ENCODE measurements at places on chromosomes 11 and 22.

DNA sequence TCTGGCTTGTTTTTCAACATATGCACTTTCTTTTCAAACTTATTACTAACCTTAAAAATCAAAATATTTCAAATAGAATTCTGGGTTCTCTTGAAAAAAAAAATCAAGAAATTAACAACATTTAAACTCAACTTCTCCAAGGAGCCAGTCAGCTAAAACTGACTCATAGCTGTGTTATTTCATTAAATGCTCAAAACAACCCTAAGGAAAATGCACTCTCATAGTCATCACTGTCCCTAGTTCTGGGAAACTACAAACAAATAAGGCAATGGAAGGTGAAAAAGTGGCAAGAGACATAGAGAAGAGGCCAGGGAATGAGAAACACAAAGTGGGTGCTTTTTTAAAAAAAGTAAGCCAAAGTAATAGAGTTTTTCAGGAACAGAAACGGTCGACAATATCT lies 4.1 kb upstream of the ARHGAP20 start:
- no peak for DNase-seq

DNA sequence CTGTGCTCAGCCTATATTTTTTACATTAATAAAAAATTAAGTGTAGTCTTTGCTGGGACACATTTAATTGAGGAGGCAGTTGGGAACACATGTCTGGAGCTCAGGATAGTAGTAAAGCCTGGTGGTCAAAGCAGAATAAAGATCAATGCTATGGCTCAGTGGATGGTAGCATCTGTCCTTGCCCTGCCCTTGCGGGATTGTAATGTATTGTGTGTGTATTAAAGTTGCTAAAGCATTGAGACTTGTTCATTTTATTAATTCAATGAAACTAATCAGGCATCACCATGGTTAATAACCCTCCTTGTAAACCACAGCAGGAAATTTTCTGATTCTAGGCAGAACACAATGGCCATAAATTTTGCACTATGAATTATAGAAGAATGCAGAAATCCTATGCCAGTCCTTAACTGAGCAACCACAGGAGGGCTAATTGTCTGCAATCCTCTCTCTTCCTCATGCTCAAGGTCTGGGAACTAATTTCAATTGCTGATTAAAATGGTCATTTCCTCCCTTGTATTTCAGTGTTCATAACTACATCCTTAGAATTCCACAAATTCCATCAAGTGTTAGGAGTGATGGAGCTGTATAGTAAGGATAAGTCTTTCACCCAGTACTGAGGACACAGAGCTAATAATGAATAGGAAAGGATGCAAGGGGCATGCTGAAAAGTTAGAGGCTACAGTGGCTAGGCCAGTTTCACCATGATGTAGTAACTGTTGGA lies 403.2 kb upstream of the DDI1 start:
- DNase-seq = no peak

- no peak for DNase-seq
These were observed 73.9 kb downstream of the TRPC6 start for GRCh38 chr11:101509922-101510321.

DNA sequence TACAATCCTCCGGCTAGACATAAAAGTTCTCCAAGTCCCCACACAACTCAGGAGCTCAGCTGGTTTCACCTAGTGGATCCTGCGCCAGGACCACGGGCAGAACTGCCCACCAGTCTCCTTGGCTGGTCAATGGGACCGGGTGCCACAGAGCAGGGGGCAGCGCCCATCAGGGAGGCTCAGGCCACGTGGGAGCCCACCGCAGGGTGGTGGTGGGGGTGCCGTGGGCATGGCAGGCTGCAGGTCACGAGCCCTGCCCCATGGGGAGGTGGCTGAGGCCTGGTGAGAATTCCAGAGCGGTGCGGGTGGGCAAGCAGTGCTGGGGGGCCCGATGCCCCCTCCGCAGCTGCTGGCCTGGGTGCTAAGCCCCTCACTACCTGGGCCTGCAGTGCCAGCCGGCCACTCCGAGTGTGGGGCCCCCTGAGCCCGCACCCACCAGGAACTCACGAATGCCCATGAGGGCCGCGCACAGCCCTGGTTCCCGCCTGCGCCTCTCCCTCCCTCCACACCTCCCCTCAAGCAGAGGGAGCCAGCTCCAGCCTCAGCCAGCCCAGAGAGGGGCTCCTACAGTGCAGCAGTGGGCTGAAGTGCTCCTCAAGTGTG lies 1091.9 kb upstream of the TENM4 start:
- no peak for DNase-seq

DNA sequence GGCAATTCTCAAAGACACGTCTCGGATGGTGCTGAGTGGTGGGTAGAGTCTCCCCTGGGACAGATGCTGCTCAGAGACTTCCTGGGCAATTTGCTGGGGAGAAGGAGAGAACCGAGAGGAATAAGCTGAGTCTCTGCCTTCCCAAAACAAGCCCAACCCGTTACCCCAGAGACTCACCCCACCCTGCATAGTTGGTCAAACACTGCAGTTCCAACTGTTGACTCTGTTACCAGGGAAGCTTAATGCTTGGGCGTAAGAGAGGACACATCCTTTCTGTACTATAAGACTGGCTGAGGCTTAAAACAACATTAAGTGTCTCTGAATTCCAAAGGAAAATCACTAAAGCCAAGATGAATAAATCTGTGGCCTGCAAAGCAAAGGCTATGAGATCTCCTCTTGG lies 68.1 kb downstream of the CCDC81 start:
- no peak for DNase-seq

- DNase-seq = no peak
These were observed 17.9 kb upstream of the ADA2 start for GRCh38 chr22:17237038-17237668.

DNA sequence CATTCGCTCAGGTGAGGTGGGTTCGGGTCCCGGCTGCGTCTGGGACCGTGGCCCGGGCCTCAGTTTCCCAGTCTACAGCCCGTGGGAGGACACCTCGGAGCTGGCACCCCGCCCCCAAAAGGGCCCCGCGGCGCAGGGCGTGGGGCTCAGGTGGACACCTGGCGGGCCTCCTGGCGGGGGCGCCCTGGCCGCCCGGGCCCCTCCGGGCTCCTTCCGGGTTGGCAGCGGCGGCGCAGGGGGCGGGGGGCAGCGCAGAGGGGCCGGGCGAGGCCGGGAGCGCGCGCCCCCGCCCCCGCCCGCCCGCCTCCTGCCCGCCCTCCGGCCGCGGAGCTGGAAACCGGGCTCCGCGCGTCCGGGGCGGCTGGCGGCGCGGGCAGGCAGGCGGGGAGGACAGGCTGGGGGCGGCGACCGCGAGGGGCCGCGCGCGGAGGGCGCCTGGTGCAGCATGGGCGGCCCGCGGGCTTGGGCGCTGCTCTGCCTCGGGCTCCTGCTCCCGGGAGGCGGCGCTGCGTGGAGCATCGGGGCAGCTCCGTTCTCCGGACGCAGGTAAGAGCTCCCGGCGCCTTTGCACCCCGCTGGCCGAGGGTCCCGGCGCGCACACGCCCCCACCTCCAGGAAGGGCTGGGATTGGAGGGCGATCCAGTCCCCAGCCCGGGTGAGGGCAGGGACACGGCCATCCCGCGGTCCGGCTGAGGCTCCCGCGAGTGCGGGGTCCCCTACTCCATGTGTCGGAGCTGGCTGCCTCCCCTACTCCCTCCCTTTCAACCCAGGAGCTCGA lies at the start of gene EMID1:
TSS of gene EMID1 (plus strand) at position 303 of the 778 bp plus-strand sequence. CDS start at position 446, 143 bp downstream.
- DNase-seq = peak; percentile 75

- DNase-seq = no peak
These were observed 514 bp downstream of the KRTAP5-9 start for GRCh38 chr11:71548716-71549151.

DNA sequence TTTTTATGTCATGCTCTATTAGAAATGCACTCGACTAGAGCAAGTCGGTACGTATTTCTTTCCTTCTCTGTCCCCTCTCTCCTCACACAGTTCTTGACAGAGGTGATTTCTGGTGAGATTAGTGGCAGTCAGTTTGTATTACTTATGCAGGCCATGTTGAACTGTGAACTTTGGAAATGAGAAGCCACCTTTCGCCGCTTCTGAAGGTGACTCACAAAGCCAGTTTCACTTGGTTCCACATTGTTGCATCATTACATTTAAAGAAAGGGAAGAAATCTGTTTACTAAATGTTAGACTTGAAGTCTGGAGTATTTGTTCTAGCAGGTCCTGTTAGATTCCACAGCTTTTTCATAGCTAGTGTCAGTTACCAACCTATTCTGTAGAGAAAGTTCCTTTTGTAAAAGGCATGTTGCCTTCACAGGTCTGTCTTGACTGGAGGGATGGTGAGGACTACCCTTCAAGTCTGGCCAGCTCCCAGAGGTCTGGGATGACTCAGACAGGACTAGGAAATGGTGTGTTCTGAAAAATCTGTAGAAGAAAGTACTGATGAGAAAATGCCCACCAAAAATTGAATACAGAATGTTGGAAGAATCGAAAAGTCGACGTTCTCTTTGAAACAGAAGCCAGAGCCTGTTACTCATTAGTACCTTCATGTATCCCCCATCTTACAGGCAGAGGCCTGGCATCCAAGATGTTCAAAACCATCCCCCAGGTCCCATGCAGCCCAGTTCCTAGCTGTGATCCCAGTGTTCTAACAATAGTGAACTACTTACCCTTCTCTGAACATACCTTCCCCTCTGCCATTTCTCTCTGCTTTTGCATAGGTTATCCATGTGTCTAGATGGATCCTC lies 181.4 kb downstream of the DBX1 start:
- no peak for DNase-seq

- DNase-seq = no peak
These were observed at the start of gene HTR3B for GRCh38 chr11:113904379-113905101. Gene HTR3B, plus strand, starts transcription at chr11:113904796. Its CDS starts 138 bp downstream, at chr11:113904934.

GRCh38 chr11:58576887-58577471 lies 1.3 kb upstream of the LPXN start:
- no peak for DNase-seq

- DNase-seq = peak; percentile 43
These were observed 1.4 kb upstream of the TCN2 start for GRCh38 chr22:30605449-30606110.

DNA sequence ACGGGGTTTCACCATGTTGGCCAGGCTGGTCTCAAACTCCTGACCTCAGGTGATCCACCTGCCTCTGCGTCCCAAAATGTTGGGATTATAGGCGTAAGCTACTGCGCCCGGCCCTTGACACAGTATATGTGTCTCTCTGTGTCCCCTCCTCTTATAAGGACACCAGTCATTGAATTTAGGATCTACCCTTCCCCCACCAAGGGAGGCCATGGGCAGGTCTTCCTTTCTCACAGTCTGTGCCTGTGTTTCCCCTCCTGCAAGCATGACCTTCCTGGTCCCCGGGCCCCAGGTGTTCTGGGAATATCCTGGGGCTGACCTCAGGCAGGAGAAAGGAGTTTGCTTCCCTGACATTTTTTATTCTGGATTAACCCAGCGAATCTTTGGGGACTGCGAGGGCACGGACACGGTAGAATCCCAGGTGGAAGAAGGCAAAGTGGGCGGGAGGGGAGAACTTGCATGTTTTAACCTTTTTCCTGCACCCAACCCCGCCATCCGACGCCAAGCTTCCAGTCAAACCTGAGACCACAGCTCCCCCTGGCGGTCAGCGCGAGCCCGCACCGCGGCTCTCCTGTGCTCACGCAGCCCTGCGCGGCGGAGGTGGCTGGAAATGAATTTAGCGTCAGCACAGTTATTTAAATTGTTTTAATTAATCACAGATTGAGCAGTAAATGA lies 42.1 kb upstream of the ISX start:
- DNase-seq = peak; percentile 96

- DNase-seq = peak; percentile 36
These were observed 718.8 kb downstream of the CNTN5 start for GRCh38 chr11:99739464-99740089.

DNA sequence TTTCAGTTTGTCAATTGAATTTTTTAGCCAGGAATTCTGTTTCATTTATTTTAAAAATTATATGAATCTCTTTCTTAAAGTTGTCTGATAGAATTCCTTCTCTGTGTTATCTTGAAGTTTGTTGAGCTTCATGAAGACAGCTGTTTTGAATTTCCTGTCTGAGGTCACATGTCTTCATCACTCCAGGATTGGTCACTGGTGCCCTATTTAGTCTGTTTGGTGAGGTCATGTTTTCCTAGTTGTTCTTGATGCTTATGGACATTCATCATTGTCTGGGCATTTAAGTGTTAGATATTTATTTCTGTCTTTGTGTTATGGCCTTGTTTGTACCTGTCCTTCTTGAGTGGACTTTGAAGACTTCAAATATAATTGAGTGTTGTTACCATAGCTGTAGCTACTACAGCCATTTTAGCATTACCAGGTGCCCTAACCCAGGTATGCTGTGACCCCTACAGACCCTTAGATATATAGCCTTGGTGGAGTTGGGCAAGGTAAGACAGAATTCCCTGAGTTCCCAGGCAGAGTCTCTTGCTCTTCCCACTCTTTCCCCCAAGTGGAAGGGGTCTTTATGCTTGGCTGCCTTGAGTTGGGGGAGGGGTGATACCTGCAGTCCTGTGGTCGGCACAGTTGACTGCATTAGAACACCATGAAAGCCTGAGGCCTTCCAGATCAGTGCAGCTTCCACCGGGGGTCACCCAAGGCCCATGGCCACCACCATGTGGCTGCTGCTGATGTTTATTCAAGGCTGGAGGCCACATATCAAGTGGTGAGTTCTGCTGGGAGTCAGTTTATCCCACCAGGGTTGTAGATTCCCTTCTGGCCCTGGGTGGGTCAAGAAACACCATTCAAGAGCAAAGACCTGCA lies 229.6 kb downstream of the DYNC2H1 start:
- DNase-seq = peak; percentile 6

DNA sequence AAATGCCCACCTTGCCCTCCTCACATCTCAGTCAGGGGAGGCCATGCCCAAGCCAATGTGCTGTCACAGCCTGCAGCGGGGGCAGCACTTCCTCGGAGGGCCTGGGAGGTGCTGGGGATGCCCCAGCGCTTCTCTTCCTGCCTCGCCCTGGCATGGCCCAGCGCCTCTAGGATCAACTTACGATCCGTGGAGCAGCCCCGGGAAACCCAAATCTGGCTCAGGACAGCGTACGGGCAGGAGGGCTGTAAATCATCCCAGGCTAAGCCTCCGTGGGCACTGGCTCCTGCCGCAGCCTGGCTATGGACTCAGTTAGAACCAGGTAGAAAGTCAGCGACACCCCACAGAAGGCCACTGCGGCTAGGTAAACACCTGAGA lies 60.9 kb upstream of the EMID1 start:
- peak; percentile 61 for DNase-seq

GRCh38 chr11:131606811-131607335 lies 236.5 kb downstream of the NTM start:
- DNase-seq = no peak

GRCh38 chr11:131418189-131418588 lies 47.8 kb downstream of the NTM start:
- DNase-seq = no peak

DNA sequence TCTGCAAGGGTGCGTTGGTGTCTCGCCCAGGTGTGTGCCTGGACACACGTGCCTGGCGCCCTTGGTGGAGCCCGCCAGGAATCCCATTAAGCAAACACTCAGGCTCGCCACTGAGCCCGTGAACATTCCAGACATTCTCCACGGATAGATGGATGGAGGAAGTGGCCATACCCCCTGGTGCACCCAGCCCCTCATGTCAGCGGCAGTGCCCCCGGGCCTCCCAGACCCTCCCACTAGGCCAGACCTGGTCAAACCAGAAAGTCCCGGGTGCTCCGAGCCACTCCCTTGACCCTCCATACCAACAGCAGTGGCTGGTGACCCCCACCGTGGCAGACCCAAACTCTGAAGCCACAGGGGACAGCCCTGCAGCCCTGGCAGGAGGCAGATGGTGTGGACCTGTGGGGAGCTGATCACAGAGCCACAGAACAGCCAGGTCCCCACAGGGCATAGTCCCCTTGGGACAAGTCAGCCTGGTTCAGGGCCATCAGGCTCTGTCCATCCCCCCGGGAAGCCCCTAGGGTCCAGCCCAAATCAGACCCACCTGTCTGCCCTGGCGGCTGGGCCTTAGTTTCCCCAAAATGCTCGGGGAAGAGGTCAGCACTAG lies 1.9 kb downstream of the EPS8L2 start:
- DNase-seq = no peak

GRCh38 chr22:18114495-18114894 lies 3.9 kb downstream of the TUBA8 start:
- DNase-seq = no peak
